Glutamatergic neuron (in vitro differentiated cells): ENCODE measurements at places on chromosomes 2 and 18.

- no peak for DNase-seq
Measured at GRCh38 chr2:175874291-175874690, 127.8 kb downstream of the LNPK start.

- no peak for DNase-seq
Measured at GRCh38 chr2:111118481-111118980, 2.2 kb upstream of the BCL2L11 start.

DNA sequence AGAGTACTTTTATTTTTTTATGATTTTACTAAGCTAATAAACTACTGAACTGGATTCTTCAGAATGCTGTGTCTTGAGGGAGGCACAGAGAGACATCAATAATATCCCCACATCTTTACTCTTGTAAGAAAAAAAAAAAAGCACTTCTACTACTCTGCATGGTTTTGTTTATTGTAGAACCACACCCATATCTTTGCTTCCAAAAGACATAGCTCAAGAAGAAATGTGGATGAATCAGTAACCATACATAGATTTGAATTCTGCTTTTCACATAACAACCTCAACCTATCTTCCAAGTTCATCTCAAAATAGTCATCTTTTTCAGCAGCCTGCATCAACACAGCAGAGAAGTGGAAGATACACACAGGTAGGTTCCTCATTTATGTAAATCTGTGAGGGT lies 12.2 kb upstream of the COL5A2 start:
- no peak for DNase-seq

DNA sequence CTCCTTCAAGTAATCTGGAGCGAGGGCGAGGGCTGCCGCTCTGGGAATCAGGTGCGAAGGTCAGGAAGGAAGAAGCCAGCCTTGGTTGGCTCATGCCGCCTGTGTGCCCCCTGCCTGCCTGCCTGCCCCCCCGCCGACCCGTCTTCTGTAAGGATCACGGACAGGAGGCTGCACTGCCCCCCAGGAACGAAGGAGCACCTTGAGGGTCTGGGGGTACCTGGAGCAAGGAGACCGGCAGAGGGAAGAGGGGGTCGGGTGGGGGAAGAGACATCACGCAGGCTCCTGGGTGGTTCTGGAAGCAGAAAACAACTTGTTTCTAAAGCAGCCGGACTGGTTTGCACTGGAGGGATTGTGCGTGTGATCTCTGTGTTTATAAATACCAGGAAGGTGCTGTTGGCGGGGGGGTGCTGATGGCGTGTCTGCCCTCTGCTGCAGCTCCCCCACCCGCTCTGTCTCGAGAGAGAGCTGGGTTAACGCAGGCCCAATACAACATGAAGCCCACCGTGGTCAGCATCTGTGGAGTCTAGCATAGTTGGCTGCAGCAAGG lies 1.7 kb downstream of the FOSL2 start:
- DNase-seq, result no peak

- no peak for DNase-seq
Measured at GRCh38 chr18:78703291-78703690, 276.3 kb upstream of the SALL3 start.

DNA sequence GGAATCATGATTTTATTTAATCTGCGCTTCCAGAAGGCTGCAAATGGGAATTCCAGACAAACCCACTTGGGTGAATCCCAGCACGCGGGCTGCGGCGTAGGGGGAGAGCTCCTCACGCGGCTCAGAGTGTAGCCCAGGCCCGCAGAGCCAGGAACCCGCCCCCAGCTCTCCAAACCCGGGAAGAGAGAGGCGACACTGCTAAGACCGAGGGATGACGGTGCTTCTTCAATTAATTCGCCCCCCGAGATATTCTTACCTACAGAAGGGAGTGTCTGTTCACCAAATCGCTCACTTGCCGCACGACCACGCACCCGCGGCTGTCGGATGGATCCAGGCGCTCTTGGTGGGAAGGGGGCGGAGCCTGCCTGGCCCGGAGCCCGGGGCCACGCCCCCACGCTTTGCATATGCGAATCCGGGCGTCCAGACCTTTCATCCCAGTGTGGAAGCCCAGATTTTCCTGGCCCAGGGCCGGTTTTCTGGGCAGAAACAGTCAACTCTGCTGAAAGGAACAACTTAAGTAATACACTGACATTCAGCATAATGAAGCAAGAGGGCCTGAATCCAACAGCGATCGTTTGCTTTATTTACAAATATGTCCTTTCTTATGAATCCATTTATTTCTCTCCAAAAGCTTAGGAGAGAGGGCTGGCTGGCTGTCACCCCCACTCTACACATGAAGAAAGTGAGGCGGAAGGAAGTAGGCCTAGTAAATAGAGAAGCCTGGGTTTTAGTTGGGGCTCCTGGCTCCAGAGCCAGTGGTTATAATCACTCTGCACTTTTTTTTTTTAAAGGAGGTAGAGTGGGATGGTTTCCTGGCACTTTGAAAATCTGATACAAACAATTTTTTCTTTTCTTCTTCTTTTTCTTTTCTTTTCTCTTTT lies at the start of gene SLC19A3:
Gene SLC19A3, minus strand, starts transcription at position 342 of the 881 bp plus-strand sequence. CDS start 15,710 bp downstream, outside the sequence.
- peak; percentile 84 for DNase-seq

- peak; percentile 66 for DNase-seq
Measured at GRCh38 chr18:12656938-12657683, 796 bp downstream of the SPIRE1 start.

DNA sequence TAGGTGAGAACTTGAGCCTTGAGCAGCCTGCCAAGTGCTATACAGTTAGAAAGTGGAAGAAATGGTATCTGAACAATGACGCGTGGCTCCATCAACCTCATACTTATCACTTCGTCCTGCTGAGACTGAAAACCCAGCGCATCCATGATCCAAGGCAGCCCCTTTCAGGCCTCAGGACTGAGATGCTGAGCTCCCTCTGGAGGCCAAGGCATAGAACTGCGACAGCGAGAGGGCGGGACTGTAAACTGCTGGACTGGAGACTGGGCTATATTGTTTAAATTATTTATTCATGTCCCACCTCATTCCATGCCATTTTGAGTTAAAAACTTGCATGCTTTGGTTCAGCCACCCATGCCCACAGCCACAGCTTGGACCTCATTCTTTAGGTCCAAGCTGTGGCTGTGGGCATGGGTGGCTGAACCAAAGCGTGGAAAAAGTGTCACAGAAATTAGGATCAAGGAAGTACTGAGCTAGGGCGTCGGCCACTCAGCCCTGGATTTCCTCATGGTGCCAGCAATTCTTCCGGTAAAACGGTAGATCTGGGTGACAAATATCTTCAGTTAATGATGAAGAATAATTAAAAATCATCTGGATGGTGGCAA lies 195.5 kb downstream of the L3MBTL4 start:
- DNase-seq, result peak; percentile 81

GRCh38 chr2:240403396-240404104 lies 31.9 kb upstream of the GPC1 start:
- DNase-seq, result no peak

DNA sequence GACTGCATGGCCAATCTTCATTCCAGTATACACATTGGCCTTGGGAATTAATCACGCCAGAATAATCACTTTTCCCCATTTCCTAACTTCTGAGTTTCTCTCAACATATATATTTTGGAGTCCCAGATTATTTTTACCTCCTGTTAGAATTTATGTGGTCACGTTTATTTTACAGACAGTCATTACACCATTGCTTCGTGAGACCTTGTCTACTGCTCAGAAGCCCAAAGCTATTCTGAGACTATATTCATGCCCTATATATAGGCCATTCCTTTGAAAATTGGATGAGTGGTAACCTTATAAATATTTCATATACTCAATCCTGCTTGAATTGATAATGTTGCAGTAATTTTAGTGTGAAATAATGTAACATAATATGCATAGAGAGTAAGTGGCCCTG lies 610.0 kb upstream of the CDH2 start:
- no peak for DNase-seq

DNA sequence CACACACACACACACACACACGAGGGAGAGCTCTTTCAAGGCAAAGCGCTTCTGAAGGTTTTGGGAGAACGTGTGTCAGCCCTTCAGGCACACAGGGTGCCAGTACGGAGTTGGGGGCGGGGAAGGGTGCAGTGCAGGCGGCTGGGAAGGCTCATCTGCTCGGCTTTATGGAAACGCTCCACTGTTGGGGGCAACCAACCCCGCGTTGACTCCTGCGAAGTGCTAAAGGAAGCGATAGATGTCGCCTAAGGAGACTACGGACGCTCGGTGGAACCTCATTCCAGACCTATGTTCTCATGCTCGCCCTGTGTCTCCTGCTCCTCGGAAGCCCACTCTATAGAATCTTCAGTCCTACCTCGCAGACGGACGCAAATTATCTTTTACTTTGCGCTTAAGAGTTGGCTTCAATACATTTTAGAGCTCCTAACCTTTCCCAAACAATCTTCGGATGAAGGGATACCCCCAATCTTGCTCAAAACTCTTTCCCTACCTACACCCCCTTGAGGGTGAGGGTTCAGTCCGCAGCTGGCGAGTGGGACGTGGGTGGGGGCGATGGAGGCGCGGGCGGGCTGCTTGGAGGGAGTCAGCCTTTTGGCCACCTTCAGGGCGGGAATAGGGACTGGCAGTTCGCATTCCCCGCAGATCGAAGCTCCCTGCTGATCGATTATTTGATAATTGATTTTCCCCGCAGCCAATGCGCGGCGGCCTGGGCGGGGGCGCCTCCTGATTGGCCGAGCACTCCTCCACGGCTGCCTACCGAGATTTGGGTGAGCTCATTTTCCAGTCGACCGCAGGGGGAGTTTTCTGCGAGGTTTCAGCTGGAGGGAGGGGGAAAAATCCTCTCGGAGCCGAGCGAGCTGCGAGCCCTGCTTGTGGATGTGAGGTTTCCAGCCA lies 1.9 kb upstream of the MEIS1 start:
- peak; percentile 93 for DNase-seq

GRCh38 chr18:9898792-9899549 lies 13.2 kb downstream of the TXNDC2 start:
- DNase-seq, result no peak

DNA sequence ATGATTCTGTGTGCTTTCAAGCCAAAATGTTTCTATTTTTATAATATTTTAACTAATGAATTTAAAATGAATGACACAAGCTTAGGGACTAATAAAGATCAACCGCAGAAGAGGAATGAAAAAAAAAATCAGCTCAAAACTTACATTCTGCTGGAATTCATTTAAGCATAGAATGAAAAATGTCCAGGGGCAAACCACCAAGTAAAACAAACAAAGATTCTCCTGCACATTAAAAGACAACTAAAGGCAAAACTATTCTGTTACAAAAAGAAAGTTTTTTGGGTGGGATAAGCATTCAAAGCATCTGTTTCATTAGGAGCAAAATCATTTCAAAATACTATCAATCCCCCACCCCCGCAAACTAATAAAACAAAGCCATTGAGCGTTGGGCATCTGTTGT lies 99.3 kb upstream of the SOX11 start:
- DNase-seq, result no peak

- DNase-seq, result no peak
Measured at GRCh38 chr2:208183526-208183925, 6.3 kb downstream of the C2orf80 start.

DNA sequence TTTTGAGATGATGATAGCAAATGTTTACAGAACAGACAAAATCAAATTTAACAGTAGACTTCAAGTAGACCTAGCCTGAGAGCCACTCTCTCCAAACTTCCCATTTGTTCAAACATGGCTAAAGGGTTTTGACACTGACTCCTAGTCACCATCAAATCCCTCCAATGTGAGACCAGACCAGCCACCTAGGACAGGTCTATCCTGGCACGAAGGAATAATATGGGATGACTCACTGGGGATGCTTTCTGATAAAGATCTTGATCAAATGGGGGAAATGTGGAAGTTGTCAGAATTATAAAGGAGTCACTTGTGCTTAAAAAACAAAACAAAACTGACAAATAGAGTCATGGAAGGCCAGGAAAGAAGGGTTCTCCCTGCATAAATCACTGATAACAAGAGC lies 95.7 kb downstream of the EDAR start:
- no peak for DNase-seq

GRCh38 chr2:20513946-20514345 lies 67.1 kb downstream of the RHOB start:
- DNase-seq, result no peak

GRCh38 chr2:59690849-59691248 lies 862.6 kb downstream of the BCL11A start:
- no peak for DNase-seq

- DNase-seq, result no peak
Measured at GRCh38 chr2:78775291-78775690, 250.2 kb upstream of the REG3G start.

DNA sequence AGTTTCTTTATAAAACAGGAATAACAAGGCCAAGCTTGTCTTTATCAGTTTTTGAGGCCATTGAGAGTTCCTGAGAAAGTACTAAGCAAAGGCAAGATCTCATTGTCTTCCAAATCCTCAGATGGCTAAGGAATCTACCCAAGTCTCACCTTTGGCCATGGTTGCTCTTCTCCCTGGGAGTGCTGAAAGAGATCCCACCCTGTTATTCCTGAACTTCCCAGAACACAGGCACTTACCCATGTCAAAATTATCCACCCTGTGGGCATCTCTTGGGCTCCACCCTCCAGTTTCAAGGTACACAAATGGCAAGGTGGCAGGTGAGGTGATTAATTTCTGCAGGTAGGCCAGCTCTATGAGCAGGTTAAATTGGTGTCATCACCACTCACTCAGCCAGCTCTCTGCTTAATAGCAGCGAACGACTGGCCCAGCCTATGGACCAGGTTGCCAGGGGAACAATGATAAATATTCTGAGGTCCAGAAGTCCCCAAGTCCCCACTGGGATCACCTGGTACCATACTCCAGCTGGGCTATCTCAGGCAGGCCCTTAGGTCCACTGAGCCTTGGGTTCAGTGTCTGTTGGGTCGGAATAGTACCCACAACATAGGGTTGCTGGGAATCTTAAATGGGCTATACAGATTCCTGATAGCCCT lies 2.3 kb upstream of the SPRED2 start:
- DNase-seq, result no peak

DNA sequence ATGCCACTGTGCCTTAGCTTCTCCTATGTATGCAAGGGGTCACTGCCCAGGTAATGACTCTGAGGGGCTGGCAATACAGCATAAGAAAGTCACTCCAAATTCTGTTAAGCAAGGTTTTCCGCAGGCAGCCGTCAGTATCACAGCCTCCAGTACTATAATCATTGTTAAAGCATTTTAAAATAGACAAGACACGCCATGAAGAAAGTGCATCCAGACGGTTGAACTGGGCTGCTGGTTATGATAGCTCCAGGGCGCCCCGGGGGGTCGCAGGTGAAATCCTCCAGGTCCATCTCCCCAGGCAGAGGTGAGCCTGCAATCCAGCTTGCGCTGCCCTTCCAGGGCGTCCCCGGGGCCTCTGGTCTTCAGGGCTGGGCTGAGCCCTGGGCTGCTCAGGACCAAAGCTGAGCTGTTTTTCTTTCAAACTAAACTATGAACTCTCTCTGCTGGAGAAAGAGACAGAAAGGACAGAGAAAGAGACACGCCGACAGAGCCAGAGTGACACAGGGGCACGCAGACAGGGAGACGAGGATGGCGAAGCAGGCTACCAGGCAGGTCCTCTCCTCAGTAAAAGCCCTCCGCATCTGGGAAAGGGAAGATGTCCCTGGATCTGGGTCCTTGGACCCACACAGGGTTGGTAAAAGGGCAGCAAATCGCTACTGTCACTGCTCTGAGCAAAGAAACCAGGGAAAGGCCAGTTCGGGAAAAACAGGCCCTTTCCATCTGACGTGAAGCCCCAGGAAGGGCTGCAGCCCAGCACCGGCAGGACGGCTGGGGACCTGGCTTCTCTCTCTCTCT lies 2.1 kb upstream of the TWIST2 start:
- no peak for DNase-seq
